Dermis blood vessel endothelial cell (primary cell): ENCODE measurements at places on chromosomes 12 and 14. TPM values are rescaled to one million over a fixed set of nuclear protein-coding genes. Genes with fewer than 3 reads are reported as not detected.

- DNase-seq: no peak
Measured at GRCh38 chr14:88729159-88729558, 63.6 kb downstream of the EML5 start.

The CD69 gene
- total RNA-seq: 0.23 and 1.5 TPM in 2 replicates

DNA sequence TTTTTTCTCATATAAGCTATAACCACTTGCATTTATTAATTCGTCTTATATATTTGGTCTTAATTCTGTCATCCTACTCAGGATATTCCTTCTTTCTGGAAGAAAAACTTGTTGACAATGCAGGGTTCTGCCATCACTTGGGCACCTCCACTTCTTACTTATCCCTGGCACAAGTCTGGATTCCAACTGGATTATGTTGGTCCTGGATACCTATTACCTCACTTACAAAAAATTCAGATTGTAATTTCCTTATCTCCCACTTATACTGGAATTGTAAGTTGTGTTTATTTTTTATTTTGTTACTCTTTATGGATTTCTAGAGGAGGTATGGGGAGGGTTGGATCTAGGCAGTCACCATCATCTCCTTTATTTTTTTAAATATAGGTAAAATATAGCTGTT, 36.7 kb downstream of the LRRIQ1 start:
- DNase-seq: no peak

The KCNA5 gene
- total RNA-seq: not detected in 2 replicates

DNA sequence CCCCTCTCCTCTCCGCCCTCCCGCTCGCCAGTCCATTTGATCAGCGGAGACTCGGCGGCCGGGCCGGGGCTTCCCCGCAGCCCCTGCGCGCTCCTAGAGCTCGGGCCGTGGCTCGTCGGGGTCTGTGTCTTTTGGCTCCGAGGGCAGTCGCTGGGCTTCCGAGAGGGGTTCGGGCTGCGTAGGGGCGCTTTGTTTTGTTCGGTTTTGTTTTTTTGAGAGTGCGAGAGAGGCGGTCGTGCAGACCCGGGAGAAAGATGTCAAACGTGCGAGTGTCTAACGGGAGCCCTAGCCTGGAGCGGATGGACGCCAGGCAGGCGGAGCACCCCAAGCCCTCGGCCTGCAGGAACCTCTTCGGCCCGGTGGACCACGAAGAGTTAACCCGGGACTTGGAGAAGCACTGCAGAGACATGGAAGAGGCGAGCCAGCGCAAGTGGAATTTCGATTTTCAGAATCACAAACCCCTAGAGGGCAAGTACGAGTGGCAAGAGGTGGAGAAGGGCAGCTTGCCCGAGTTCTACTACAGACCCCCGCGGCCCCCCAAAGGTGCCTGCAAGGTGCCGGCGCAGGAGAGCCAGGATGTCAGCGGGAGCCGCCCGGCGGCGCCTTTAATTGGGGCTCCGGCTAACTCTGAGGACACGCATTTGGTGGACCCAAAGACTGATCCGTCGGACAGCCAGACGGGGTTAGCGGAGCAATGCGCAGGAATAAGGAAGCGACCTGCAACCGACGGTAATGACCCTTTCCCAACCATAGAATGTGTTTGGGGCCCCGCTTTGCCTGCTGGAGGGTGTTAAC, 615 bp downstream of the CDKN1B start:
- peak; percentile 43 for DNase-seq

The TSPAN8 gene
- 0.23 TPM in 1 of 2 replicates, not detected in the other for total RNA-seq

The RTL1 gene
- total RNA-seq: not detected in 2 replicates

GRCh38 chr12:107461222-107461975, 224.2 kb upstream of the PWP1 start:
- DNase-seq: no peak

The CLMN gene
- total RNA-seq: 0.68 and 1.5 TPM in 2 replicates
